ENCODE measurements at places on chromosomes 2 and 18. TPM values are rescaled to one million over a fixed set of nuclear protein-coding genes. Genes with fewer than 3 reads are reported as not detected.

DNA sequence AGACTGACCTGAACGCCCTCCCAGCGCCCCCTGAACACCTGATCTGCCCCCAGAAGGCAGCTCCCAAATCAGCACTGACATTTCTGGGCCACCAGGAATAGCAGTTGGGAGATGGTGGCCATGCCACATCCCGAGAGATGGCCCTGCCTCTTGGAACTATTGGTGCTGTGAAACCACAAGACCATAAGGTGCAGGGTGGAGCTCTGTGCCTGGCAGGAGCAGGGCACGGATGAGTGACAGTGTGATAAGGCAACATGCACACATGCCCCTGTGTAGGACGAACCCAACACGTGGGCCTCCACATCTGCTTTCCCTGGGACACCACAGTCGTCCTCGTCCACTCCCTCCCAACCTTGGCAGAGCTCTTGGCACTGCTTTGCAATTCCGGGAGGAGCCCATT, 26.9 kb downstream of the ANO7 start:
- no peak overlapping the region for H3K4me3 ChIP-seq
- no peaks in the 10 kb centered on the region for H3K27me3 ChIP-seq
- peaks cover 13% of the 10 kb centered on the region for H3K4me1 ChIP-seq
- no peaks in the 10 kb centered on the region for H3K36me3 ChIP-seq
- H3K27ac ChIP-seq: no peak overlapping the region

DNA sequence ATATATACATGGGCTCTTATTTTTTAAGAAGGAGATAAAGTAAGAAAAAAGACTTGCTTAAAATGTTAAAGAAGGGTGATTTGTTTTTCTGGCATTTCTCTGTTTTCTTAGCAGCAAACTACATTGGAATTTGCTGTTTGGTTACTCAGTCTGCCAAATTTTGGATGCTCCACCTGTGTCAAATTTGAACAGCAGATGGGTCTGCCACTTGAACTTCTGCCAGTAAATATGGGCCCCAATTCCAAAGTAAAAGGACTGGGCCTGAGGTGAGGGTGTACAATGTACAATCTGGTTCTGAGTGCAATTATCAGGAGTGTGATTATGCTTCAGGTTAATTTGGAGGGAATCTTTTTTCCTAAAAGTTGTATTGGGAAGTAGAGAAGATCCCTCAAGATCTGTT, 794.5 kb downstream of the DSC3 start:
- no peaks in the 10 kb centered on the region for H3K4me1 ChIP-seq
- H3K27me3 ChIP-seq: no peaks in the 10 kb centered on the region
- DNase-seq: no peak
- no peak overlapping the region for H3K27ac ChIP-seq
- no peak overlapping the region for H3K4me3 ChIP-seq

- H3K27ac ChIP-seq: no peak overlapping the region
- no peak overlapping the region for H3K4me3 ChIP-seq
- H3K4me1 ChIP-seq: no peaks in the 10 kb centered on the region
- no peaks in the 10 kb centered on the region for H3K36me3 ChIP-seq
- peaks cover 13% of the 10 kb centered on the region for H3K27me3 ChIP-seq
Measured at GRCh38 chr2:72871060-72871459, 16.1 kb upstream of the SPR start.

DNA sequence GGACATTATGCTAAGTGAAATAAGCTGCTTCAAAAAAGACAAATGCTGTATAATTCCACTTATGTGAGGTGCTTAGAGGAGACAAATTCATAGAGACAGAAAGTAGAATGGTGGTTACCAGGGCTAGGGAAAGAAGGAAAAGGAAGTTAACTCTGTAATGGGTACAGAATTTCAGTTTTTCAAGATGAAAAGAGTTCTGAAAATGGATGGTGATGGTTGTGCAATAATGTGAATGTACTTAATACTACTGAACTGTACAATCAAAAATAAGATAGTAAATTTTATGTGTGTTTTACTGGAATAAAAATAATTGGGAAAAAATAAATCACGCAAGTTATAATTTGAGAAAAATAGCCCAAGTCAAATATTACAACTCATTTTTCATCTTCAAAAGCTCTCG, 27.5 kb downstream of the ARHGAP25 start:
- no peaks in the 10 kb centered on the region for H3K27me3 ChIP-seq
- no peak overlapping the region for H3K4me3 ChIP-seq
- DNase-seq: no peak
- peaks cover 12% of the 10 kb centered on the region for H3K36me3 ChIP-seq

Gene RRM2
- total RNA-seq: 1.4 TPM

DNA sequence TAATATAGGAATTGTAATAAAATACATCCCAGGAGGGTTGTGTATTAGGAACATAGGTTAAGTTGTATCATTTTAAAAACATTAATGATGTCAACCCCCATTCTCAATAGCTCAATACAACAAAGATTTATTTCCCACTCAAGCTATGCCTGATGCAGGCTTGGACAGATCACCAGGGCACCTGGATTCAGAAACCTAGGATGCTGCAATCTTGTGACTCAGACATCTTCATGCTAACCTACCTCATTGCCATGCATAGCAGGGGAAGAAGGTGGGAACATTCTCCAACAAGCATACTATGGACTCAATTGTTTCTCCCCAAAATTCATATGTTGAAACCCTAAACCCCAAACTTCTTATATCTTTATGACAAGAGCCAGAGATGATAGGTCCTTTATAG, 244.2 kb downstream of the CD226 start:
- H3K36me3 ChIP-seq: no peaks in the 10 kb centered on the region
- H3K4me1 ChIP-seq: no peaks in the 10 kb centered on the region
- DNase-seq: no peak
- H3K27me3 ChIP-seq: no peaks in the 10 kb centered on the region

DNA sequence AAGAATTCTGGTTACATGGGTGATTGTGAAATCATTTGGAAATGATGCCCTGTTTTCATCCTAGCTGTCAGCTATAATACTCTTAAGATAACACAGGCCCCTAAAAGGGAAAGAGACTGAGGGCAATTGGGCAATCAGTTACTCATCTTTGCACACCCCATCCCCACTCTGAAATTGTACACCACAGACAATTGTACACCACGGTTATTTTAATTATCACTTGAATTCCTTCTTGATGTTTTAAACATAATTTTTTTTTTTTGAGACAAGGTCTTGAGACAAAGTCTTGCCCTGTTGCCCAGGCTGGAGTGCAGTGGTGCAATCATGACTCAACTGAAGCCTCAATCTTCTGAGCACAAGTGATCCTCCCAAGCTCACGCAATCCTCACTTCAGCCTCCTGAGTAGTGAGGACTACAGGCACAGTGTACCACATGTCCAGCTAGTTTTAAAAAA, 862.4 kb upstream of the ACVR2A start:
- H3K4me1 ChIP-seq: no peaks in the 10 kb centered on the region
- DNase-seq: no peak
- no peak overlapping the region for H3K27ac ChIP-seq
- H3K27me3 ChIP-seq: no peaks in the 10 kb centered on the region
- no peaks in the 10 kb centered on the region for H3K36me3 ChIP-seq
- no peak overlapping the region for H3K4me3 ChIP-seq

- no peaks in the 10 kb centered on the region for H3K36me3 ChIP-seq
- no peak overlapping the region for H3K27ac ChIP-seq
- H3K4me1 ChIP-seq: peaks cover 19% of the 10 kb centered on the region
- DNase-seq: peak; percentile 63
Measured at GRCh38 chr2:46555011-46555410, 75.6 kb downstream of the TMEM247 start.

Gene CLEC4F
- total RNA-seq: not detected

GRCh38 chr18:9094307-9095226, 7.9 kb upstream of the NDUFV2 start:
- peak; percentile 18 for DNase-seq
- no peaks in the 10 kb centered on the region for H3K36me3 ChIP-seq
- peak overlapping the region; percentile 33 for H3K27ac ChIP-seq

- no peaks in the 10 kb centered on the region for H3K27me3 ChIP-seq
- no peak for DNase-seq
- H3K36me3 ChIP-seq: peaks cover 18% of the 10 kb centered on the region
- H3K4me1 ChIP-seq: no peaks in the 10 kb centered on the region
- no peak overlapping the region for H3K27ac ChIP-seq
Measured at GRCh38 chr2:23814963-23815362, 112.0 kb downstream of the ATAD2B start.

Gene LYPD6
- not detected for total RNA-seq

Gene BMP10
- not detected for total RNA-seq

Gene ANKRD30BL
- not detected for total RNA-seq

DNA sequence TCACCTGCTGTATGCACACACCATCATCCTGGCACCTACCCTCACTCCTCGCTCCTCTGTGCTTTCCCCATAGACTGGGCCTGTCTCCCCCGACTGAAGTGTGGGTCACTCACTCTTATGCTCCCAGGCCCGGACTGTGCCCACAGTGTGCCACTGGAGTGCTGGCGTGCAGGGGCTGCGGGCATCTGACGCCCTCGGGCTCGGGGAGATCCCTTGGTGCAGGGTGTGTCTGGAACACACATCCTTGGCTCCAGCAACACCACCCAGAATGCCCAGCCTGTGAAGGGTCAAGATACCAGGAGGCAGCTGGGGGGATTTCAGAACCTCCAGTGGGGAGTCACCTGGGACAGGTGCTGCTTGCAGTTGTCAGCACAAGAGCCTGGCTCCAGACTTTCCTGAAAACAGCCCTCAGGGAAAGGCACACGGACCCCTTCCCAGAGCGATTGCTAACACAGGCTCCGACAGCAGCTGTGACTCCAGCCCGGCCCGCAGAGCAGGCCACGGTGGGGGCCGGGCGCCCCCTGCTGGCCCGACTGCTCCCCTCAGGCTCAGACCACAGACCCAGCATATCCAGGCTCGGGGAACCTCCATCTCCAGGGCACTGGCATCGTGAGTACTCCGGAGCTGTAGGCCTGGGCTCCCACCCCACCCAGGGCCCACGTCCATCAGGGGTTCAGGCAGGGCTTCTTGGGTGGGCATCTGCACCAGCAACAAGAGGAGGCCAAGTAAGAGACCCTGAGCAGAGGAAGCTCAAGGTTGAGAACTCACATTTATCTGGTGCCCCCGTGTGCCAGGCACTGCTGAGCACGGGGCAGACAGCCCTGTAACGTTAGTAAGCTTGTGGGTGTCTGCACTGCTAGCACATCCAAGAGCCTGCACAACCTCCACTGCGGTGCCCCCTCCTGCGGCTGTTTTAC, 8.6 kb downstream of the HS1BP3 start:
- H3K27me3 ChIP-seq: no peaks in the 10 kb centered on the region
- no peak overlapping the region for H3K4me3 ChIP-seq
